ENCODE measurements at places on chromosomes 3 and 15.

DNA sequence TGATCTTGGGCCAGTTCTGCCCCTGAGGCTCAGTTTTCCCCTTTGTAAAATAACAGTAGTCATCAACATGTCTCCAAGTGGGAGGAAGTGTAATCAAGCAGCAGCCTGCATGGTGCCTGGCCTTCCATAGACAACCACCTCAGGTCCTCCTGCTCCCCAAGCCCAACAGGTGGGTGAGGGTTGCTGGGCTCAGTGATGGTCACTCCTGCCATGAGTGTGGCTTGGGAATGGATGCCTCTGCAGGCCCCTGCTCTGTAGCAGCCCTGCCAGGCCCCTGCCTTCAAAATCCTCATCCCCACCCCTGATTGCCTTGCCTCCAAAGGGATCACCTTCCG lies 59.1 kb upstream of the SLC6A1 start:
- DNase-seq = no peak

DNA sequence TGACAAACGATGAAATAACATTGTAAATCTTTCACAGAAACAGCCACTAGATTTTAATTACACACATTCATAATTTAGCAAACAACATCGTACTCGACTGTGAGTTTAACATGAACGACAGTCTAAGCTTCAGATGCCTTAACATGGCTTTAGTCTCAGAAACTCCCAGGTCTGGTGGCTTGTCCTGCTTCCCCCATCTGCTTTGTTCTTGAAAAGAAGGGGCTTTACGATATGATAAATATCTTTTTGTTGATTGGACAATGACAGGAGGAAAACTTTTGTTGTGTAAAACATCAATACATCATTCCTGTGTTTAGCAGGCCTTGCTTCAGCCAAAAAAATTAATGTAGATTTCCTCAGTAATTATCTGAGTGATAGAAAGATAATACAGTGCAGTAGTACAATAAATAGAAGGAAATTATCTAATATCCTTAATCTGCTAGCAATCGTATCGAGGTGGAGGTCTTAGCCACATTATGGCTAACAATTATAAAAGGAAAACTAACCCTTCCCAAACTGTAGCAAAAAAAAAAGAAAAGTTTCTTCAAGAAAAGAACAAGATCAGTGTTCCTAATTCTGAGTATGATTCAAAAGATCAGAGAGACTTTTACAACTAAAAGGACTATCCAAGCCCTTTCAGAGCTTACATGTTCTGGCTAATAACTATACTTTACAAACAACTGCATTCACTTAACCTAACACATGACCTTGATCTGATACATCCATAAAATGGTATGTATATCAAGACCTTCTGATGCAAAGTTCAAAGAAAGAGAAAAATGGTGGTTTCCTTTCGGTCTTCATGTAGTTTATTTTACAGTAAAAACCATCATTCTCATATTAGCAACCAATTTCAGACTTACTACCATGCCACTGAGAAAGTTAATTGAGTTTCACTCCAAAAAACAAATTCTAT lies 535.7 kb downstream of the FOXP1 start:
- no peak for DNase-seq

DNA sequence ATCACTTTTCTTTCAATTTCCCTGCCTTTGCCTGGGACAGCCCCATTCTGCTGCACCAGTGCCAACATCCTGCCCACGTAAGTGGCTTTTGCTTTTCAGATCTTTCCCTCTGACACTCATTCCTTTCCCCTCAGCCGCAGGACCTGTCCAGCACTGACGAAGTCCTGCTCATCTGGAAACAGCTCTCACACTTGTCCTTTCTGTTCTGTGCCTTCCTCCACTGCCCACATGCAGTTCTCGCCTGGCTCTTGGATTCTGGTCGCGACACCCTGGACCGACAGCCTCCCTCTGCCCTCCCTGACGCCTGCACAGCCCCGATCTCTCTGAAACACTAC lies 99.7 kb downstream of the ADCY5 start:
- no peak for DNase-seq

- no peak for DNase-seq
Observed at GRCh38 chr15:92843814-92844213, 56.3 kb upstream of the CHD2 start.

GRCh38 chr15:66777054-66777453 lies 75.0 kb downstream of the SMAD6 start:
- DNase-seq = no peak

Measured in activated naive CD4-positive, alpha-beta T cell treated with anti-CD3 and anti-CD28 coated beads, Interleukin-2, amount 50 U/mL, for 16 hours (primary cell).